NCI-H187 treated with DMSO at 0.1 percent for 48 hours (cell line): ENCODE measurements at places on chromosomes 11 and 22.

GRCh38 chr11:91869686-91870085 is 354.9 kb upstream of the FAT3 start:
- DNase-seq: no peak

DNA sequence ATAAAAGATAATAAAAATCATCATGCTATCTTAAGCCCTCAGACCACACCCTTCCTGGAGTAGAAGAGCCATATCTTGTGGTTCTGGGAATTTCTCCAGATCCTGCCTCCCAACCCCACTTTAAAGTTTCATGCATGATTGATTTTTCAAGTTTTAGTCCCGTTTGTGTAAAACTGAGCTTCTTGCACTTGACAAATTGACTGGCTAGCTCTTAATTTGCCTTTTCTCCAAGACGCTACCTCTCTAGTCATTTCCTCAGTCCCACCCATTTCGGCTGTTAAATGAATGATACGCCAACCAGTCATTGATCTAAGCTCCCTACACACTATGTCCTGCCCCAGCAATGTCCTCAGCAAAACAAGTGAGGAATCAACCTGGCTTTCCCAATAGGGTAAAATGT is 71.8 kb upstream of the TEAD1 start:
- DNase-seq: no peak

- no peak for DNase-seq
Measured at GRCh38 chr22:22446517-22446916, 62.0 kb downstream of the ZNF280B start.

- DNase-seq: no peak
Measured at GRCh38 chr11:73980001-73980961, 2.4 kb downstream of the UCP2 start.

GRCh38 chr11:130865774-130866114 is 50.5 kb downstream of the SNX19 start:
- DNase-seq: no peak

DNA sequence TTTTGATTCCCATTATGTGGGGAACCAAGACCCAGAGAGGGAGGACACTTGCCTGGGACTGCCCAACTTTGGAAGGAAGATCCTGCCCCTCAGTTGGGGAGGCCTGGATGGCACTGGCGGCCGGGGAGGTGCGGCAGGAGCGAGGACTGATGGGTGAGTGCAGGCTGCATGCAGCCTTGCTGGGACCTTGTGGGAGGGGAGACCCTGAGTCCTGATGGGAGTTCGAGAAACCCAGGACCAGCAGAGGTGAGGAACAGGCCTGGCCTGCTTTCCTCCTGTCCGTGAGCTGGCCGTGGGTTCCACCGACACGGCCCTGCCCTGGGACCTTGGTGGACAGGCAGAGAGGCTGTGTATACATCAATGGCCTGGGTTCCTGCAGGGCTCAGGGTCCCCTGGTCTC is 19.3 kb upstream of the SMIM38 start:
- DNase-seq: no peak

- DNase-seq: no peak
Measured at GRCh38 chr22:47495110-47495509, 732.7 kb downstream of the TBC1D22A start.

- no peak for DNase-seq
Measured at GRCh38 chr11:124717421-124717785, 22.3 kb upstream of the NRGN start.

- no peak for DNase-seq
Measured at GRCh38 chr11:122795307-122795706, 43.0 kb upstream of the CRTAM start.

- DNase-seq: no peak
Measured at GRCh38 chr11:1997755-1998154, at the start of gene H19. H19 (minus strand) TSS chr11:1997842.

DNA sequence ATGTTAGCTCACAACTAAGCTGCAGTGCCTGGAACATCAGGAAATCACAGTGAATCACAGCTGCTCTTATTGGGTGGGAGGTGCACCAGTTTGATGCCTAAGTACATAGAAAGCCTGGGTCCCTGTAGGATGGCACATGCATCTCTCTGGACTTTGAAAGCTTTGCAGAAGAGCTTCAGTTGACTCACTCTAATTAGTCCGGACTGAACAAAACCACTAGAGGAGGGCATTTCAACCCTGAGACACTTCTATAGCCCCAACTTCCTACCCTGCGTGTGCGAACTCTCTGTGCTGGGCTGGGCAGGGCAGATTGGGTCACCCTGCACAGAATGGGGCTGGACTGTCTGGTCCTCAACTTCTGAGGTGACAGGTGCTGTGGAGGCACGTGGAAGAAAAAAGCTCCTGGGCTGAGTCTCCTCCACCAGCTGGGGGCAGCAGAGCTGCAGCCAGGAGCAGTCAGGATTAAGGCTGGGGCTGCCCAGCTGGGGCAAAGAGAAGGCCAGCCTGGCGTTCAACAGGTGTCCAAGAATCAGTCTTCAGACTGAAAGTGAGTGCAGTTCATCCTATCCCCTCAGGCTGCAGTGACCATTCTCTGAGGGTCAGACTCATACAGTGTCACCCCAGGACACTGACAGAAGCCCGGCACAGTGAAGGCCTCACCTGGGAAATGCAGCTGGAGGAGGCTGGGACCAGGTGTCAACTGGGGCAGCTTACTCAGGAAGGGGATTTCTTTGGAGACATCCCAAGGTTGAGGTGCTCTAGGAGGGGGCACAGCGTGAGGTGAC is 22.1 kb downstream of the GGTLC2 start:
- DNase-seq: no peak

DNA sequence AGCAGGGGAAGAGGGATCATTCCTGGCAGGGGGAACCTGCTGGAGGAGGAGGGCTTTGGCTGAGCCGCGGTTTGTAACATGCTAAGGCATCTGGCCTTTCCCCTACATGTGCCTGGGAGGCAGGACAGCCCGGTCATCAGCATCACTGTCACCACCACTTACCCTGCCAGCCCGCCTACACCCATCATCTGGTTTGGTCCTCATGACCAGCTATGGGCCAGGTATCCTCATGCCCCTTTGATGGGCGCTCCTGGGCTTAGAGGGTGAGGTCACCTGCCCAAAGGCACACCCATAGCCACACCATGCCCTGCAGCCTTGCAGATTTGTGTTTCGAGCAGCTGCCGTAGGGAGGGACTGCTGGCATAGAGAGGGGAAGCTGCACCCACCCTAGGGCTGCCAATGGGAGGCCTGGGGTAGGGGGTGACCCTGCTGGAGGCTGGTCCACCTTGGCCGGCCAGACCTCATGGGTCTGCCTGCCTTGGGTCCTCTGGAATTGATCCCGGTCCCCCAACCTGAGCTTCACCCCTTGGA is 2.6 kb downstream of the MRGPRF start:
- no peak for DNase-seq

- DNase-seq: no peak
Measured at GRCh38 chr11:10650166-10650565, 43.4 kb downstream of the IRAG1 start.
